ENCODE measurements at places on chromosomes 7 and 10.
A peak's percentile ranks its signal among the peaks of the same experiment; 100 is the strongest.

DNA sequence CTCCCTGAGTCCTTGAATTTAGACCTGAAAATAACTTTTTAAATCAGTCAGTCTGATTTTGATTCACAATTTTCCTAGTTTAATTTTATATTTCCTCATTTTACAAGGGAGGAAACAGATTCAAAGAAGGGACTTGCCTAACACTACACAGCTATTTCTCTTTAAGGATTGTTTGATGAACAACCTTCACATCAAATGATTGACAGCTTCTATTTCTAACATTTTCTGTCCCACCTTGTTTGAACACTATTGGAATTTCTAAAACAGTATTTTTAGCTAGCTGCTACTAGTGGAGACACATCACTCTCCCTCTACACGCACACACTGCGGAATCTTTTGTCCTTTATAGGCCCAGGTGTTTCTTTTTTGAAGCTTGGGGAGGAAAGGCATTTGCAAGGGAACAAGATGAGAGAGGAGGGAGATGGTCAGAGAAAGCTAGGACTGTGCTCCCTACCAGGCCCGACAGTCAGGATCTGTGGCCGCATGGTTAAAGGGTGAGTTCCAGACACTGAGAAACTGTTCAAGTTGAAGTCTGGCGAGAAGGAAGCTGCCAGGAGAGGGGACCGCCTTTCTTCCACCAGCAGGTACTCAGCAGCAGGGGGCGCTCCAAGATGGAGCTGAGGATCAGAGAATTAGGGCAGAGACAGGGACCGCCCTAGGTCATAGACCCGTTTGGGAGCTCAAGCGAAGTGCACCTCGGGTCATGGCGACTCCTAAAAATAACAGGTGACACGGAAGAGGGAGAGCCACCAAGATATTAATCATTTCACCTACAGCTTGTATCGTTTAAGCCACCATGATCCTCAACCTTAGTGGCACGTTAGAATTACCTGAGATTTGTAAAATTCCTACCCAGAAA, 49.7 kb downstream of the DNAJC12 start:
- DNase-seq, result no peak

GRCh38 chr10:121741248-121741792, 143.1 kb upstream of the FGFR2 start:
- DNase-seq, result no peak

DNA sequence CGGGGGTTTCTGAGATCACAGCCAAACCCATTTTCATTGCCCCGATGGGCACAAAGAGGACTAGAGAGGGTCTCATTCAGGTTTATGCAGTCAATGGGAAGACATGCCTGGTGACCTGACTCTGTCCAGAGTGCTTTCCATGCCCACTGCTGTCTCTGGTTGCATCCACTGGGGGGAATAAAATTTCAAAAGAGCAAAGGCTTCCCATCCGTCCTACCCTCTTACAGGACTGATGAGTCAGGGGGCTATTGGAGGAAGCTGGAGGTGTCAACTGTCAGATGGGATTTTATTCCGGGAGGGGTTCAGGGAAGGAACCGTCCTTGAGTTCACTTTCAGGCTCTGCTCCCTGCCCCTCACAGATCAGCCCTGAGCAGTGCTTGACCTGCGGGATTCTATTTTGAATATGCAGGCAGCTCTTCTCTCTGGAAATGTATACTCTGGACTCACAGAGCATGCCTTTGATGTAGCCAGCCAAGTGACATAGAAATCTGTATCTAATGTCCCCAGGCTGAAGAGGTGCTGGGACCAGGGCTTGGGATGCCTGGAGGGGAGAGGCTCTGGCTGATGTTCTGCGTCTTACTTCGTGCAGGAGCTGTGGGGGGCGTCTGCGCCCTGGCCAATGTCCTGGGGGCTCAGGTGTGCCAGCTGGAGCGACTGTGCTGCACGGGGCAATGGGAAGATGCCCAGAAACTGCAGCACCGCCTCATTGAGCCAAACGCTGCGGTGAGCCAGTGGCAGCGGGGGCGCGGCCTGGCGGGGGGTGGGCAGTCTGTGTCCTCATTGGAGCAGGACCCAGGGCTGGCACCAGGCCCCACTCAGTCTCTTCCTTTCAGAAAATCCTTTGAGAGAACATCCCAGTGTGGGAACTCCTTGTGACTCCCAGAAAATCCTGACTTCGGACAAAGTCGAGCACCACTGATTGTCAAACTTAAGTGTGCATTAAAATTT, 12.0 kb downstream of the C10orf62 start:
- DNase-seq, result no peak

- DNase-seq, result no peak
Observed at GRCh38 chr7:8638076-8638475, 204.7 kb downstream of the NXPH1 start.

DNA sequence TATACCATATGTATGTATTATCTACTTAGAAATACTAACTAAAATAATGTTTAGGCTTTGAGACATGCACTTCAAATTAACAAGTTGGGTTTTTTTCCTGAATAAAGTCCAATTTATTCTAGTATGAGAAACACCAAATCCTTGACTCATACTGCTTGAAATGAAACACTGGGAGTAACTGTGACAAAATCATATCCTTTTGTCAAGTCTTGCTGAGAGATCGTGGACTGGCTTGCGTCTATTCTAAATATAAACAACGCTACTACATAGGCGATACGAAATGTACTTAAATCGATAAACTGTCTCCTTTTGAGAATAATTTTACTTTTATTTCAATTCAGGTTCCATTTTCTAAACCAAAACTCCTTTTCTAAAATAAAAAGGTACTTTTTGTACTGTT, 16.3 kb downstream of the SMURF1 start:
- no peak for DNase-seq

- no peak for DNase-seq
Observed at GRCh38 chr10:7277432-7277831, 133.4 kb downstream of the SFMBT2 start.

GRCh38 chr7:116951366-116952292, 1.7 kb upstream of the ST7 start:
- no peak for DNase-seq

- no peak for DNase-seq
Observed at GRCh38 chr7:36186359-36187121, 33.5 kb downstream of the EEPD1 start.

DNA sequence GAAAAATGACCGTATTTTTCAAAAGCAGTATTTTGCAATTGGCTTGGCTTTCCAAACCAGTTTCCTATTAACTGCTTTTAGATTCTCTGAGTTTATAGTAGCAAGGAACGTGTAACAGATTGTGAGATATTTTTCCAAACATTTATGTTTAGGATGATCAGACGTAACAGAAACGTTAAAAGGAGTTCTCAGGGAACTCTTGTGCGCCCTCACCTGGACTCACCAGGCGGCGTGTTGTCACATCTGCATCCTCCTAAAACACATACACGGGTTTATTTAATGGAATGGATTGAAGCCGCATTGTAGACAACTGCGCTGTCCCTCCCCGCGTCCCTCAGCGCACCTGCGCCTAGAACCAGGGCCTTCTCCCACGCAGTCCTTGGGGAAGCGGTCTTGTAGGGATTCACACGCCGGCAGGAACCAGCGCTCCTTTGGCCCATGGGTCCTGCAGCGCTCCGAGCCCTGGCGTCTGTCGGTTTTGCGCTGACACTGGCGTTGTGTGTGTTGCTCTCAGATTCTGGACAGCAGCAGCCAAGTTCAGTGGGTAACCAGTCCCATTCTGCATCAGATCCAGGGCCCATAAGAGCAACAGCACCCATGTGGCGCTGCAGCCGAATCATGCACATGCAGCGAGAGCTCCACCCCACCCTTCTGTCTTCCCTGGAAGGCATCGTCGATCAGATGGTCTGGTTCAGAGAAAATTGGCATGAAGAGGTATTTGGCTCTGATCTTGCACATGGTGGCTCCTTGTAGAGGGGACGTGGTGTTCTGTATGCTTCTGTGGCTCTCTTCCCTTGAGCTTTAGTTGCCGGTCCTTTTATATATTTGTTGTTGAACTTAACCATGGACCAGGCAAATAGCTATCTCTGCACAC, 114.9 kb downstream of the TRRAP start:
- DNase-seq, result peak; percentile 27

- DNase-seq, result no peak
Observed at GRCh38 chr7:98992076-98992475, 113.7 kb downstream of the TRRAP start.

DNA sequence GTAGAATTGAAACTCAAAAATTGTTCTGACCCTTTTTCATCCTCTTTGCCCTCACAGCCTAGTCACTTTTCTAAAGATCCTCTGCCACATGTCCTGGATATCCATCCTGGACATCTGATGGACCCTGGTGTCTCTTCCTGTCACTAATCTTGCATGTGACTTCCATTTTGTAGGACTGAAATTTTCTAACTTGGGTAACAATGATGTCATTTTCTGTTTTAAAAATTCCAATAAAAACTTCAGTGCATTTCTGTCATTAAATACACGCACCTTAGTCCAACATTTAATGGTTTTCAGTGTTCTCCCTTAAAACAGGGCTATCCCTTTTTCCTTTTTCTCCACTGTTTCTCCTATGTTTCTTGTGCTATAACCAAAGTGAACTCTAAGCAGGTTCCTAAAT, 684.9 kb upstream of the ANKRD30A start:
- DNase-seq, result no peak

GRCh38 chr10:59962756-59963155, 56.4 kb upstream of the CCDC6 start:
- no peak for DNase-seq

DNA sequence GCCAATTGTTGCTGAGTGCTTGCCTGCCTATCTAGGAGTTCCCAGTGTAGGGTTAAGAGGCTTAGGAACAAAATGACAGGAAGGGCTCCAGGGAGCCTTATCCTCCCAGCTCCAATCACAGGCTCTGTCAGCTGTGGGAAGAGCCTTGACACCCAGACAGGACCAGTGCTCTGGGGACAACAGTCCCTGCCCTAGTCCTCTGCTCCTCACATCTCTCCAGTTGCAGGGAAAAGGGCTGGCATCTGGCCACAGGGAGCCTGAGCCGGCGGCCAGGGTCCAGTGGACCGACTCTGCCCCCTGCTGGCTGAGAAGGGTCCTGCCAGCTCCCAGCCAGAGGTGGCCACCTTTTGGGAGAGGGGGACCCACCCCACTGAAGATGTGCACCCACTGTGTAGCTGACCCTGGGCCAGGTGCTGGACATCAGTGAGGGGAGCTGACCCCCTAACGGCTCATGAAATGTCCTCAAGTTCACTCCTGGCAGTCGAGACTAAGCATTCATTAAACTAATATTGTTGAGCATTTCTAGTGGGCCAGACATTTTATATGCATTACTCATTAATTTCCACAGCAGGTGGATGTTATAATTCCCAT, 17.6 kb downstream of the DNAJB12 start:
- peak; percentile 84 for DNase-seq

DNA sequence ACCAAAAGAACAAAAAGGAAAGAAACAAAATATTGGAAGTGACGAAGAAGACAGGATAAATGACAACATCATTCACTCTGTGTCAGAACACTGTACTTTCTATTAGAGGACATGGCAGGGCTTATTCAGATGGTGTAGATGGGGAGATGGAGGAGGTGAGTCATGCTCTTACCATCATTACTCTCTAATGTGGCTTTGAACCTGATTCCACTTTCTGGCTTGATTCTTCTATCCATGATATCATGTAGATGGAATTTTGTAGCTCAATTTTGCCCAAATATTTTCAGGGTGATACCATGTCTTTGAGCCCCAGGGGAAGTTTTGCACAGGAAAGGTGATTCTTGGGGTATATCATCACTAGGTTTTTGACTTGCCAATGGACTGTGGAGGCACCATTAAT, 91.7 kb downstream of the CFAP58 start:
- no peak for DNase-seq

DNA sequence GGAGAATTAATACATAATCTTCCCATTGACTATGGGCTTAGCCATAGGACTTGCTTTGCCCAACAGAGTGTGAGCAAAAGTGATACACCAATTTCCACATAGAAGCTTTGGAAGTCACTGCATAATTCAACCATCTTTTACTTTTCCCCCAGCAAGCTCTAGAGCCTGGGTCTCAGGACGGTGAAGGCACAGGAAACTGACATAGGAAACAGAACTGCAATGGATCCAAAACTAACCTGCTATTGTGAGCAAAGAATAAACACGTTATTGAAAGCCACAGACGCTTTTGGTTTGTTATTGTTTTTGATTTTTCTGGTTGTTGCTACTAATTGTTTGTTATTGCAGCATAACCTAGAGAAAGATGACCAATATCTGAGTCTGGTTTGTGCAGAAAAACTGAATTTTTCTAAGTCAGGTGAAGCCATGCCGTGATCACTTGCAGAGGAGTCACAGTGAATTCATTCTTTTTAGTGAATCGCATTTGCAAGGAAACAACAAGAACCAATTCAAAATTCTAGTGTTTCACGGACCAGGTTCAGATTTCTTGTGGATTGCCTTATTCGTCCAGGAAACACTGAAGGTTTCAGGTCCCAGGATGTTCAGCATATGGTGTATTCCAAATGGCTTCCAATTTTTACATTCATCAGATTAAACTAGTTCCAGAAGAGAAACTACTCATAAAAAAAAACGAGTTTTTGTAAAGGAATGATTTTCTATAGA, 52.8 kb downstream of the CUBN start:
- no peak for DNase-seq

DNA sequence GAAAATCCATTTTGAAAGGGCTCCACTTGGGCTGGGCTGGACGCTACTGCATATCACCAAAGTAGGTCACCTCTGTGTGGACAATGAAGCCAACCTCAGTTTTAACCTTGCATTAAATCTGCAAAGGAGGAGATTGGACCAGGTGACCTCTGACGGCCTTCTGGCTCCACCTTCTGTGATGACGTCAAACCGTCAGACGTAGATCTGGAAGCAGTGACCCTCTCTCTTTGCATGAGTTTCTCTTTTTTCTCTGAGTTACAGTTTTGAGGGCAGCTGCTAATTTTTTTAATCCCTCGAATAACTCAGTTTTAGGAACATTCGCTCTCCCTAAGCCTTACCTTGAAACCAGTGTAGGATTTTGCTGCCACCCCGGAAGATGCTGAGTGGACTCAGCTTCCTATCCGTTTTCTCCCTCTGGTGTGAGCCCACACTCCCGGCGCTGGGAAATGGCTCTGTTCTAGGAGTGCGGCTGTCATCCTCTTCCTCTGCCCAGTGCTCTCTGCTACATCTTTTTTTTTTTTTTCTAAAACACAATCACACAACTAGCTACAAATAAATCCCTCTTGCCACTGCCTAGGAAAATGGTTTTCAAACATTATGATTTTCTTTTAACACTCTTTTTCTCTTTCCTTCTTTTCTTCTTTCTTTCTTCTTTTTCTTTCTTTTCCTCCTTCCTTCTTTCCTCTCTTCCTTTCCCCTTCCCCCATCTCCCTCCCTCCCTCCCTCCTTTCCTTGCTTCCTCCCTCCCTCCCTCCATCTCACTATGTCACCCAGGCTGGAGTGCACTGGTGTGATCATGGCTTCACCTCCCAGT, 27.7 kb upstream of the NMT2 start:
- no peak for DNase-seq

- DNase-seq, result no peak
Observed at GRCh38 chr7:148256433-148256832, 334.1 kb upstream of the C7orf33 start.

GRCh38 chr7:151125846-151126481, 39.7 kb downstream of the AGAP3 start:
- no peak for DNase-seq

GRCh38 chr7:137026176-137026500, 157.7 kb downstream of the CHRM2 start:
- DNase-seq, result no peak

GRCh38 chr10:74199315-74199714, 48.3 kb downstream of the ADK start:
- no peak for DNase-seq

All from tibial artery (tissue), 4 donors.